ENCODE measurements at places on chromosomes 13 and 19.

DNA sequence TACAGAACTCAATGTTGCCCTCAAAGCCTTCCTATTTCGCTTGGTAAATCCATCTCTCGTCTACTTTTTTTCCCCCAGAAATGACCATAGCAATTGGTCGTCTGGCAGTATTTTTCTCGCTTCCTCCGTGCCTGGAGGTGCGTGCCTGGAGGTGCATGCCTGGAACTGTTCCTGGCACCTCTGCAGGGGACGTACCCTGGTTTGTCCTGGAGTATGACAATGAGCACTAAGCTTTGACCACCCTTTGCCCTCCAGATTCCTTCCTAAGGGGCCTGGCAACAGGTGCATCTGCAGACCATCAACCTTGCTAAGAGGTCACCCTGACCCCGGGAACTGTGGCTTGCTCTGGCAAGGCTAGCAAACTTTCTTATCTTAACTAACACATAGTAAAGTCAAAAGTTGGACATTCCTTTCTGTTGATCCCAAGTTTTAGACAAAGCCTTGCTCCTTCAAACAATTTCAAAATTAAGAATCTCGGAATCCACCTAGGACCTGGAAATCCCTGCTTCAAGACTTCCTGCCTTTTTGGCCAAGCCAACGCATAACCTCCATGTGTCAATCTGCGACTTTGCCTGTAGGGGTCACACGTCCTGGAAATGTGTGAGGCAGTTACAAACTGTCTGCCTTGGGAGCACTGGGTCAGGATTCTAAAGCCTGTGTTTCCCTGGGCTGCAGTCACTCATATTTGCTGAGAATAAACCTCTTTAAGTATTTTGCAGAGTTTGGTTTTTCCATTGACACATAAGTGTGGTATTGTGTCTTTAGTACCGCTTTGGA, 28.8 kb upstream of the TUBGCP3 start:
- DNase-seq, result peak; percentile 53
- no peak overlapping the region for H3K27ac ChIP-seq
- no peaks in the 10 kb centered on the region for H3K36me3 ChIP-seq

DNA sequence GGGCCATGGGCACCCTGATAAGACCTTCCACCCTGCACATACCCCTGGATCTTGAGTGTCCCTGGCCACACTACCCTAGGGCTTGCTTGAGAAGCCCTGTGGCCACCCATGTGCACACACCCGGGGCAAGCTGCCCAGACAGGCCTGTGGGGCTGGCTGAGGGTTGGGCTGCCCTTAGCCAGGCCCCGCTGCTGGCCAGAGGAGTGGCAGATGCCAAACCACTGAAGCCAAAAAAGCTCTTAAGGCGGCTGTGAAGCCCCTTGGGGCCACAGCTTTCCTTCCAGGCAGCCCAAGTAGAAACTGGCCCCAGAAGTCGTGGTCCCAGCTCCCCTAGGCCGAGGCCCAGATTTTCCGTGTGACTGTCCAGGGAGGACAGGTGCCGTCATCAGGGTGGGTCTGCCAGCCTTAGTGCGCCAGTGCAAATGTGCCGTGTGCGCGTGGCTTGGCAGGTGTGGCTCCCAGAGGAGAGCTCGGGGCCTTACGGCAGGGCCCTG, 14.8 kb downstream of the CEBPG start:
- H3K36me3 ChIP-seq, result no peaks in the 10 kb centered on the region
- no peaks in the 10 kb centered on the region for H3K27me3 ChIP-seq
- H3K27ac ChIP-seq, result no peak overlapping the region
- no peak overlapping the region for H3K4me3 ChIP-seq
- no peaks in the 10 kb centered on the region for H3K4me1 ChIP-seq

- H3K4me1 ChIP-seq, result no peaks in the 10 kb centered on the region
- H3K4me3 ChIP-seq, result no peak overlapping the region
- DNase-seq, result no peak
- H3K27ac ChIP-seq, result no peak overlapping the region
Measured at GRCh38 chr19:45842198-45842597, 20.7 kb downstream of the SYMPK start.

- DNase-seq, result no peak
- no peaks in the 10 kb centered on the region for H3K36me3 ChIP-seq
- peaks cover 2% of the 10 kb centered on the region for H3K4me1 ChIP-seq
- no peaks in the 10 kb centered on the region for H3K27me3 ChIP-seq
- H3K4me3 ChIP-seq, result no peak overlapping the region
- H3K27ac ChIP-seq, result no peak overlapping the region
Measured at GRCh38 chr19:33268162-33268991, 34.0 kb downstream of the CEBPA start.

GRCh38 chr13:68375004-68375403, 1144.9 kb upstream of the PCDH9 start:
- no peaks in the 10 kb centered on the region for H3K27me3 ChIP-seq
- DNase-seq, result no peak
- H3K4me3 ChIP-seq, result no peak overlapping the region
- no peaks in the 10 kb centered on the region for H3K36me3 ChIP-seq
- H3K27ac ChIP-seq, result no peak overlapping the region
- H3K4me1 ChIP-seq, result no peaks in the 10 kb centered on the region

- no peak overlapping the region for H3K27ac ChIP-seq
- H3K27me3 ChIP-seq, result no peaks in the 10 kb centered on the region
- no peak overlapping the region for H3K4me3 ChIP-seq
- no peaks in the 10 kb centered on the region for H3K4me1 ChIP-seq
Measured at GRCh38 chr19:51983361-51983760, 3.3 kb downstream of the ZNF350 start.

GRCh38 chr13:32113532-32113931, 82.0 kb downstream of the FRY start:
- H3K4me3 ChIP-seq, result no peak overlapping the region
- H3K27me3 ChIP-seq, result no peaks in the 10 kb centered on the region

DNA sequence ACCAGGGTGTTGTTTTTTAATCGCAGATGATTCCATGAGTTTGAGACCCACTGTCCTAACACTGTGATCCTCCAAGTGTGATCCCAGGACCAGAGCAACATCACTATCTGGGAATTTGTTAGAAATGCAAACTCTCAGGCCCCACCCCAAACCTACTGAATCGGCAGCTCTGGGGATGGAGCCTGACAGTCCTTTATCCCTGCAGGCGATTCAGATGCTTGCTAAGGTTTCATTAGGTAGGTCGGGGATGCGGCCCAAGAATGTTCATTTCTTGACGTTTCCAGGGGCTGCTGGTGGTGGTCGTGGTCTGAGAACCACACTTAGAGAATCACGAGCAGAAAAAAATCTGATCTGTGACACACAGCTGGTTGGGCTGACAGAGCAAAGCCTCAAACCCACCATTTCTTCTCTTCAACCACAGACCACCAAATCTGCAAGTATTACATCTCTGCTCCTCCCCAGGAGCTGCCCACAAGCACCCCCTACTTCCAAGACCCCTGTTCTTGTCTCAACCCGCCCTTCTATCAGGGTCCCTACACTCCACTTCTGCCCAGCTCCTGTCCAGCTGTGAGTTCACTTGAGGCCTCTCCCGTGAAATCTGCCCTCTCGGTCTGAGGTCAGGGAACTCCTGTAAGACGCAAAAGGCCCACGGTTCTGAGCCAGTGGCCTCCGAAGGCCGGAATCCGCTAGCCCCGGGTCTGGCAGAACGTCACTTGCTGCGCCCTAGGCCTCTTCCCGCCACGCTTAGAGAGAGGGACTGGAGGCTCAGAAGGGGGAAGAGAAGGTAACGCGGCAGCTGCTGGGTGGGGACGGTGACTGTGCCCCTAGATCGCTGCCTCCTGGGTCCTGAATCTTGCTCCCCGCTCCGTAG, 1.1 kb upstream of the FARP1 start:
- peaks cover 4% of the 10 kb centered on the region for H3K27me3 ChIP-seq
- no peaks in the 10 kb centered on the region for H3K36me3 ChIP-seq
- no peak overlapping the region for H3K27ac ChIP-seq
- no peak for DNase-seq
- H3K4me3 ChIP-seq, result peak overlapping the region; percentile 65
- H3K4me1 ChIP-seq, result peaks cover 9% of the 10 kb centered on the region

GRCh38 chr13:102798581-102799425, at the start of the genes BIVM and POGLUT2:
BIVM (plus strand) TSS chr13:102799119; CDS start chr13:102807268, 8,149 bp downstream.
POGLUT2 (minus strand) TSS chr13:102798976; CDS start chr13:102798670, 306 bp downstream.
- peak within 1 kb of the TSS; percentile 84 for H3K4me3 ChIP-seq
- no peak within 1 kb of the TSS for H3K27ac ChIP-seq
- H3K36me3 ChIP-seq, result no peaks in the 10 kb centered on the region
- peaks cover 11% of the 10 kb centered on the region for H3K27me3 ChIP-seq
- DNase-seq, result peak; percentile 89

GRCh38 chr13:40562975-40563349, 103.5 kb downstream of the FOXO1 start:
- no peak overlapping the region for H3K27ac ChIP-seq
- no peaks in the 10 kb centered on the region for H3K27me3 ChIP-seq
- no peak for DNase-seq

DNA sequence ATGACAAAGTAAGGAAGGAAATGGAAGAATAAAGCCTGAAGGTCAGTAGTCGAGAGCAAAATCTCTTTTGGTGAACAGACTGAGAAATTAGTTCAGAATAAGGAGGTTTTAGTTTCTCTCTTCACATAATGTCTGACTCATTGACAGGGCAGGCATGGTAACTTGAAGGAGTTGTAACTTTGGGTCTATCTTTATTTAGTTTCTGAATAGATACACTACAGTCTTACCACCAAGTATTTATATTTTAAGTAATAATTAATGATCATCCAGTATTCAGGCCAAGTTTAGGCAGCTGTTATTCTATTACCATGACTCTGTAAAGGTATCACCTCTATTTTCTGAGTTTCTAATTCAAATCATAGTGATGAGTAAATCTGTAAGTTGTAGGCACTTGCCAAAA, 219.9 kb downstream of the SPRY2 start:
- H3K27me3 ChIP-seq, result no peaks in the 10 kb centered on the region
- H3K27ac ChIP-seq, result no peak overlapping the region
- DNase-seq, result no peak
- H3K4me3 ChIP-seq, result no peak overlapping the region
- H3K4me1 ChIP-seq, result no peaks in the 10 kb centered on the region

- H3K4me3 ChIP-seq, result no peak overlapping the region
- no peak overlapping the region for H3K27ac ChIP-seq
- no peak for DNase-seq
Measured at GRCh38 chr13:97539651-97540610, 106.0 kb downstream of the RAP2A start.

GRCh38 chr19:40192758-40193586, 1.7 kb downstream of the MAP3K10 start:
- H3K4me3 ChIP-seq, result peak overlapping the region; percentile 98
- H3K36me3 ChIP-seq, result no peaks in the 10 kb centered on the region
- no peaks in the 10 kb centered on the region for H3K27me3 ChIP-seq
- no peak overlapping the region for H3K27ac ChIP-seq
- DNase-seq, result no peak

DNA sequence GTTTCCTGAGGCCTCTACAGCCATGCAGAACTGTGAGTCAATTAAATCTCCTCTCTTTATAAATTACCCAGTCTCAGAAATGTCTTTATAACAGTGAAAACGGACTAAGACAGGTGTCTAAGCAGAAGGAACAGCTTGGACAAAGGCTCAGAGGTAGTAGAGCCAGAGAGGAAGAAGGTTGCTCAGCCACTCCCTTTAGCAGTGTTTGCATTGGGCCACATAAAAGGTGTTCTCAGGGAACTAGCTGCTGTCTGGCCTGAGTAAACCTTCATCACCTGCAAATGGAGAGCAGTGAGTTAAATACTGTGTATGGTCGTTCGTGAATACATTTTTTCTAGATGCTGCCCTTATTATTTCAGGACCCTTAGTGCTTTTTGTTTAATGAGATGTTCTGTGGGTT, 383.4 kb downstream of the EFNB2 start:
- H3K27ac ChIP-seq, result no peak overlapping the region
- DNase-seq, result no peak
- no peaks in the 10 kb centered on the region for H3K4me1 ChIP-seq
- no peak overlapping the region for H3K4me3 ChIP-seq
- H3K27me3 ChIP-seq, result no peaks in the 10 kb centered on the region

GRCh38 chr19:54430306-54431254, 15.3 kb downstream of the TTYH1 start:
- H3K4me3 ChIP-seq, result peak overlapping the region; percentile 37
- no peak for DNase-seq
- H3K27ac ChIP-seq, result no peak overlapping the region
- peaks cover 3% of the 10 kb centered on the region for H3K36me3 ChIP-seq
- no peaks in the 10 kb centered on the region for H3K4me1 ChIP-seq

DNA sequence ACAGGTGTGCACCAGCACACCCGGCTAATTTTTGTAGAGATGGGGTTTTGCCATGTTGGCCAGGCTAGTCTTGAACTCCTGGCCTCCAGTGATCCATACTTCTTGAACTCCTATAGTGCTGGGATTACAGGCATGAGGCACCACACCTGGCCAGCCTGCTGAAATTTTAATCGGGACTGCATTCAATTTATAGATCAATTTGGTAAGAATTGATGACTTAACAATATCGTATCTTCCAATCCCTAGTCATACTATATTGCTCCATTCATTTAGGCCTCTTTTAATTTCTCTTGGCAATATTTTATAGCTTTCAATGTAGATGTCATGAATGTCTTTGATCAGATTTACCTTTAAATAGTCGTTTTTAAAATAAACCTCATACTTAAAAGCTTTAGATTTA, 5.6 kb upstream of the ZNF45 start:
- no peaks in the 10 kb centered on the region for H3K36me3 ChIP-seq
- no peaks in the 10 kb centered on the region for H3K27me3 ChIP-seq
- DNase-seq, result no peak
- H3K4me3 ChIP-seq, result no peak overlapping the region
- no peak overlapping the region for H3K27ac ChIP-seq

- no peak overlapping the region for H3K27ac ChIP-seq
- peak; percentile 84 for DNase-seq
- peak overlapping the region; percentile 52 for H3K4me3 ChIP-seq
- no peaks in the 10 kb centered on the region for H3K36me3 ChIP-seq
Measured at GRCh38 chr13:22915442-22916082, 265.2 kb upstream of the SGCG start.

DNA sequence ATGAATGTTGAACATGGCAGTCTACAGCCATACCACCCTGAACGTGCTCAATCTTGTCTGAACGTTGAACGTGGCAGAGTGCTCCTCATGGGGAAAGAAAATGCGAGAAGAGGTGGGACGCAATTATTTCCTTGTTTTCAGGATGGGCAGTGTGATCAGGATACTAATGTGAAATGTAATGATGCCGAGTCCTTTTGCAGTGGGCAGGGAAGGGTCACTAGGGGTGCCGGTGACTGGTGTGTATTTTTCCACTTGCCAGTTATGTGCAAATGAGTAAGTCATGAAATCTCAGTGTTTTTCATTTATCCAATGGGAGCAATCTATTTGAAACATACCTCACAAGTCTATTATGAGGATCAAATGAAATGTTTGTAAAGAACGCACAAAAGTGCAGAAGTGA, 84.8 kb downstream of the LNX2 start:
- no peaks in the 10 kb centered on the region for H3K4me1 ChIP-seq
- H3K27ac ChIP-seq, result no peak overlapping the region
- H3K36me3 ChIP-seq, result no peaks in the 10 kb centered on the region
- no peak for DNase-seq
- no peak overlapping the region for H3K4me3 ChIP-seq
- H3K27me3 ChIP-seq, result no peaks in the 10 kb centered on the region

DNA sequence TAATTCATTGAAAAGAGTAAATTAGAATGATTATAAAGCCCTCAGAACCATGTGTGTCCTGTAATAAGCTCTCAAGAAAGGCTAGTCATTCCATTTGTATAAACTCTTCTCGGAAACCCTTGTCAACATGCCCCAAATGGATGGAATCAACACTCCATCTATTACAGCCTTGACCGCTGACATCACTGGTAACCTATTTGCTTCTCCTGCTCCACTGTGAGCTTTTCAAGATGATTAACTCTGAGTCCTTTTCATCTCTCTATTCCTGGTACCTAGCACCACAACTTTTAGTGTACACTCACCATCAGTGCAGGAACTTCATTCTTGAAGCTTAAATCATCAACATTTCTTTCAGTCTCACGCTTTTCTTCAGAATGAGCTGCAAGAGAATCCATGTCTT, 612.0 kb downstream of the DCT start:
- H3K27ac ChIP-seq, result no peak overlapping the region
- H3K27me3 ChIP-seq, result no peaks in the 10 kb centered on the region
- H3K4me3 ChIP-seq, result no peak overlapping the region

All from H1 (cell line).